Naive thymus-derived CD8-positive, alpha-beta T cell (primary cell): ENCODE measurements at places on chromosomes 2 and 18.

DNA sequence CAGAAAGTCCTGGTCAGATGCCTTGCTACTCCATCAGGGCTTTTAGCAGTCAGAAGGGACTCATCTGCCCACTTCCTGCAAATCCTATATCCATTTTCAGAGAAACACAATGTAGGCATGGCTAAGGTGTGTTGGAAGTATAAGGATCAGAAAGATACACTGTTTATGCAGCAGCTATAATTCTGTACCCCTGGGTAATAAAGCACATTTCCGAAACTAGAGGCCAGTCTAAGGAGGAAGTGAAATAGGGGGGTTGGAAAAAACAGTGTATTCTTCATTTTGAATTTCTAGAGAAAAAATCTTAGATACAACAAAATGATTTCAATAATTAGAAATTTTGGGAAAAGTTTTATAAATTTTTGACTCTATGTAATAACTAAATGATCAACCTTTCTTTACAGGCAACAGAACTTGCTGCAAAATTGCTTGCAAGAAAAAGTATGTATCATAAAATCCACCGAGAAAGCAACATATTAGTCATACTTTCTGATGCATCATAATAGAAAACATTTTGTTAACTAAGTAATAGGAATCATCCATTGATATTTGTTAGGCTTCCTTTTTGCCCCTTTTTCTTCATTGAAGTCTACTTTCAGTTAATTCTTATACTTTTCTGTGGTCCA lies 47.4 kb downstream of the FSIP2 start:
- DNase-seq = no peak

GRCh38 chr2:11030909-11031308 lies 119.2 kb downstream of the KCNF1 start:
- DNase-seq = no peak

DNA sequence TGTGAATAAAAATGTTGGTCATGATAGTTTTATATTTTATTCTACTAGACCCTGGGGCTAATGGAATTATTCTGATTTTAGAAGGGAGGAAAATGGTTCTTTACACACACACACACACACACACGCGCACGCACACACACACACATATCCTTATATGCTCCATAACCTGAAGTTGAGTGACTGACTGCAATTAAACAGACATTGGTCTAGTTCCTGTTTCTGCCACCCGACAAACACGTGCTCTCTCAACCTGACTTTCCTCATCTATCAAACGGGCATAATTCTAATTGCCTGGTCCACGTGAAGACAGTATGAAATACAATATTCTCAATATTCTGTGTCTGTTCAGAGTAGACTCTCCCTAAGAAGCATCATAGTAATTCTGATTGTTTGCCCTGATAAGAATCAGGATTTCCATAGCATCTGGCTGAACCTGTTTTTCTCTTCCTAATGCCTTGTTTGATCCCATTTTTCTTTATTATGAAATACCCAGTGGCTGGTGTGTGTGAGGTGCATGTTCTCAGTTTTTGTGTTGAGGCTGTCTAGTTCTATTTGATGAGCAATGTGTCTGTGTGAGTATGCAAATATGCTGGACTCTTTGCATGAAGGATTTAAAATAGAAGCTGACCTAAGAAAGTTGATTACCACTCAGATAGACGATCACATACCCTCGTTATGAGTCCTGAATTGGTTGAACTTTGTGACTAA lies 51.0 kb downstream of the SETBP1 start:
- DNase-seq = no peak

DNA sequence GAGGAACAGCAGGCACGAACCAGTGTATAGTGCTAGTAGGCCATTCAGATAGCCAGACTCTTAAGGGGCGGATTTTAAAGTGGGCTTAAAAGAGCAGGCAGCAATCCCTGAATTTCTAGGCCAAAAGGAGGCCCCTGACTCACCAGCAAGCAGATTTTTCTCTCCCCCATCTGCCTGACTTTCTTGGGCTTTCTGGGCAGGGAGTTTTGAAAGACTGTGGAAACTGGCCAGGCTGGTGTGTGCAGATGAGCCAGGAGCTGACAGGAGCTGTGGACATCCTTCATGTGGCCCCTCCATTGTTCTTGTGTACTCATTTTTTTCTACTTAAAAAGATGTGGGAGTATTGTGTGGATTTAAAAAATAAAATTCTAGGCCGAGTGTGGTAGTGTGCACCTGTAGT lies 59.0 kb downstream of the GLI2 start:
- DNase-seq = no peak

DNA sequence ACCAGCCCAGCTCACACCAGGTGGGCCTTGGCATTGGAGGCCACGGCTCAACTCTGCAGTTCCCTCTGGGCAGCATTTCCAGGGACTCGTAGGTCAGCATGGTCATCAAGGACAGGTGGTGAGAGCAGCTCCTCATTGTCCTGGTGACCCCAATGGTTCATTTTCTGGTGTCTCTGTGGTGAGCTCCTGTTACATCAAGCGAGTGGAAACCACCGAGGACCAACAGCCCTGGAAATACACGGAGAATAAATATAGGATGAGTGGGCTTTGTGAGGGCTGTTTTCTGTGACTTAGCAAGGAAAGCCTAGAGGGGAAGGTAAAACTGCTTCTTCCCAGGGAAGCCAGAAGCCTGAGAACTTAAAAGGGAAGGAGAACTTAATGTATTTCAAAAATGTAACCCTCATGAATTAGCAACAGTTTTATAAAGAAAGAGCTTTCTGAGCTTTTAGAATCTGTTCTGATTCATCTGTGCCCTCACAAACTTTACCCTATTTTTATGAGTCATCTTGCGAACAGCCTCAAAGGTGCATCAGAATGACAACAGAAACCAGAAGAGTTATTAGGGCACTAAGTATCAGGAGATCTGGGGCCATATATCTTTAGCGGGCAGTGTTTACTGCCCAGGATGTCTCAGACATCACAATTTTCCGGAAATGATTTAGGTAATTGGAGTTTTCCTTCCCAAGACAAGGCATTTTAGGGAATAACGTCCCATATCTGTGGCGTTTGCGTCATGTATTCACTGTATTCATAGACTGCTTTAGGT lies 18.7 kb downstream of the C2orf92 start:
- DNase-seq = no peak
